D721Med (cell line): ENCODE measurements at places on chromosomes 3 and 15.

DNA sequence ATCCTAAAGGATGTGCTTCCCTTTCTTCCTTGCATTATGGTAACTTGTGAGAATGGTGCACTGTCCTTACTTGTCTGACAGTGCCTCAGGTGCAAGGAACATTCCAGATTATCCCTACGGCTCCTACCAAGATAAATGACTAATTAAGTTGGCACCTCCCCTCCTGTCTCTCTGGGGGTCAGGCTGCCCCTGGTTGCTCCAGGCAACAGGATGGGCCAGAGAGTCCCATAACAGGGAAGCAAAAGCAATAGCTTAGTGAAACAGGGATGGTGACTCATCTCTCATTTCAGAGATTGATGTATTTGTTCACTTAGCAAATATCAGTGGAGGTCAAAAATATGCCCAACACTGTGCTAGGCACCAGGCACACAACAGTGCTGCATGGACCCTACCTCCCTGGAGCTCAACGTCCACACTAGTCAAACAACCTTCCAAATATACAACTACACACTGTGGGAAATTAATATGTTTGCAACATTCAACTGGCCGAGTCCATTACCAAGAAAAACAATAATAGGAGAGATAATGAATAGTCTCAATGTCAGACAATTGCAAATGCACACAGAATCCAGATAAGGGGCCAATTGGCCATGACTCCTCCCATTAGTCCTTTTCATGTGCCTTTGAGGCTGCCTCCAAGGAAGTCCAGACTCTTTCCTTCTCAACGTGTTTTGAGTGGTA, 249.0 kb downstream of the TLE3 start:
- no peak for DNase-seq

- DNase-seq = no peak
Observed at GRCh38 chr3:141407047-141407446, 38.7 kb downstream of the ZBTB38 start.

GRCh38 chr3:150830094-150830681, 67.2 kb upstream of the SIAH2 start:
- DNase-seq = no peak

DNA sequence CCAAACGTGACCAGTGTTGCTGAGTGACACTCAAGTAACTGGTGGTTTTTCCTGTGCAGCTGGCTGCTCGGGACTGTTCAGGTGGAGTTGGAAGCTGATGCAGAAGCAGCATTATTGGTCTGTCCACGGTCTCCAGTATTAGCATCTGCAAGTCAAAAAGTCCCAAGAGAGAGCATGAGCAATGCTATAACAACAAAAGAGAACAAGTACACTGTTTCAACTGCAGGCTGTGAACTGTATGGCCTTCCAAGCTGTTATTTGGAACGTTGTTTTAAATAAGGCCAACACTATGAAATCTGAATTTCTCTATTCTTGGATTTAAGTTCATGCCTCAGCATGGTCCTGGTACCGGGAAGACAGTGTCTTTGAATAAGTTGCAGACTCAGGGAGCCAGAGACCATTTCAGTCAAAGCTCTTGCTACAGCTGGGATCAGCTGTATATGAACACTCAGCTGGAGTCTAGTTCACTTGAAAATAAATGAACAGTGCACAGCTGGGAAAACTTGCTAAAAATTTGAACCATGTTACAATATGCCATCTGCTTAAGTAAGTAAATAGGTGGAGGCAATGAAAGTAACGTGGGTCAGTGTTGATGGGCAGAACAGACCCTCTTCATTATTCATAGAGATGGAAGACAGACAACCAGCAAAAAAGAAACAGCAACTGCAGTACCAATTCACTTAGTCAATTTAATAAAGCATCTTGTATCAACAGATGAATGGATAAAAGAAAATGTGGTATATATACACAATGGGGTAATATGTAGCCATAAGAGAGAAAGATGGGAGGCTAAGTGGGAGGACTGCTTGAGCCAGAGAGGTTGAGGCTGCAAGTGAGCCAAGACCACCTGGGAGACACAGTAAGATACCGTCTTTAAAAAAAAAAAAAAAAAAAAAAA, 45.1 kb downstream of the NR1I2 start:
- no peak for DNase-seq

DNA sequence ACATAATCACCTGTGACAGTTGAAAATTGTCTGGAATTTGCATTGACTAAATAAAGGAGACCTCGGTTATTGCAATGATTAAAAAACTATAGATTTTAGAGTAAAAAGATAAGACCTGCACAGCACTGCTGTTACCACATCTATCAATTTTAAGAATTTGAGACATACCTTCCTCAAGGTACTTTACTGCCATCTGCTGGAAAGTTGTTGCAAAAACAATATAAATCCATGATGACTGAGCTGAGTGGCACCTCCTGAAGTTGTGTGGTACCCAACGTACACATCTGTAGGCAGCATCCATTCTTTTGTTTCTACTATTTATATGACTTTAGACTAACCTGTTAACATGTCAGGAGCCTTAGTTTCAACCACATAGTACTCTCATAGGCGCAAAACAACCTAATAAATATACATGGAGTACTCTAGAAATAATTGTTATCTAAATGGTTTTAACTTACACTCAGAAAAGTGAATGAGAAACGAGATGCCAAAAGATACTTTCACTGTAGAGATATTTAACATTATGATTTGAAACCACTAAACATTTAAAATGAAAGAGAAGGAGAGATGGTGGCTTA, 106.7 kb downstream of the GHSR start:
- no peak for DNase-seq

DNA sequence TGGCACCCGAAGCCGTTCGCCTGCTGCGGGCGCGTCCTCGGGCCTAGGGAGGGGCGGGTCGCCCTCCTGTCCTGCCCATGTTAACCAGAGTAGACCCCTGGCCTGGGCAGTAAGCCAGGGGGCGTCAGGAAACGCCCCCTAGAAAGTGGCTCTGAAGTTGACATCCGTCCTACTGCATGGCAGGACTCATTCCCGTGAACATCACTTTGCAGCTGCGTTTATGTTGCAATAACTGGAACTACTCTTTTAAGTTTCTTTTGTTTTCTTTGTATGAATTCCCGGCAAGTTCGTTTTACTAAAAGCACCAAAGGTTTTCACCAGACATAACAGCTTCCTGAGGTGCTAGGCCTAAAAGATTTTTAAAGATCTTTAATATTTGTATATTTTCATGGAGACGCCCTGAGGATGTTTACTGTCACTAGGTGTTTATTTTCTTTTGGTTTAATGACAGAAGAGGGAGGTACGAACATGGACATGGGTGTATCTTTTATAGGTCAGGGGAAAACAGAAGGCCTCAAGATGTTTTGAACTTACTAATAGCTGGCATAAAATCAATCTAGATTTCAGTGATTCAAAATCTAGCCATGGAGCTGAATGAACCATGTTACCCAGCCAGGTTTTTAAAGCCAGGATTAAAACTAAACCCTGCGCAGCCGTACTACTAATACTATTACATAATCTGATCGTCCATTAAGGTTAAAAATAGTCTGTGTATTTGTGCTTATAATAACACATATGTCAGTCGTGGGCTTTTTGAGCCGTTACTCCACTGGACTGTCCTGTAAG, 1.0 kb downstream of the C15orf61 start:
- no peak for DNase-seq

DNA sequence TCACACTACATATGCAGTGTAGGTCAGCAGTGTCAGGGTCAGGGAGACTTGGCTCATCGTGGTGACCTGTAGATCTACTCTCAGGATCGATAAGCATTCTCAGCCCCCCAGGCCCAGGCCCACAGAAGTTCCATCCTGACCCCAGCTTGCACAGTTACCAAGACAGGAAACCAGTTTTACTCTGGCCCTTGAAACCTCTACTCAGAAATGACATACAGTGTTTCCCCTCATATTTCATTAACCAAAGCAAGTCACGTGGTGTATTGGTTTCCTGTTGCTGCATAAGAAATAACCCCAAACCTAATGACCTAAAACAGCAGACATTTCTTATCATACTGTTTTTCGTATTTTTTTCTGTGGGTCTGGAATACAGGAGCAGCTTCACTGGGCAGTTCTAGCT, 242.2 kb downstream of the SLCO3A1 start:
- no peak for DNase-seq

GRCh38 chr15:95302206-95302605, 1028.3 kb upstream of the NR2F2 start:
- no peak for DNase-seq

DNA sequence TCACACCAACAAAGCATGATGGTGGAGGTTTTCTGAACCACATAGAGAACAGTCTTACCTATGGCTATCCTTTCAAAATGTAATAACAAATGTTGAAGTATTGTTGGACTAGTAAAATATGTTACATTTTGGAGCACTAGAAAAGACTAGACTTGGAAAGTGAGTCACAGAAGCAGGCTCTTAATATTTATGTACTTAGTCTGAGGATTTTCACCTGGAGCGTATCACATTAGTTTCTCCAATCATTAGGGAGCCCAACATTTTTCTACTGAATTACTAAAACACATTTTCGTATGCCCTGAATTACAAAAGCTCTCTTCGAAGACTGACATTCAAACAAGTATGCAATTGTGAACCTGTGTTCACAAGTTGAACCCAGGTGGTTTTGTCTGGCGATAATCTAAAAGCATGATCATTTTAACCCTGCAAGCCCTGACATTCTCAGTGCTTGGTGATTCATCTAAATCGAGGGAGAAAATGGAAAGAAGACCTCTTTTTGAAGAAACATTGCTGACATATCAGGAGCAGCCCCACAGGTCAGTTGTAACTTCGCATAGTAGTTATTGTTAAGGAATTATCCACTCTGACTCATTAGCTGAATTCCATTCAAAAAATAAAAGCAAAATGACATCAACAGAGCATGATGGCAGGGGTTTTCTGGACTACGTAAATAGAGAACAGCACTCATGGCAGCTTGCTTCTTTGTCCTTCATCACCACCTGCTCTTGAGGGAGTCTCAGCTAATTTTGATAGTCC, 679.8 kb upstream of the NECTIN3 start:
- DNase-seq = no peak

- DNase-seq = no peak
Observed at GRCh38 chr15:63626955-63627354, 29.8 kb downstream of the FBXL22 start.

DNA sequence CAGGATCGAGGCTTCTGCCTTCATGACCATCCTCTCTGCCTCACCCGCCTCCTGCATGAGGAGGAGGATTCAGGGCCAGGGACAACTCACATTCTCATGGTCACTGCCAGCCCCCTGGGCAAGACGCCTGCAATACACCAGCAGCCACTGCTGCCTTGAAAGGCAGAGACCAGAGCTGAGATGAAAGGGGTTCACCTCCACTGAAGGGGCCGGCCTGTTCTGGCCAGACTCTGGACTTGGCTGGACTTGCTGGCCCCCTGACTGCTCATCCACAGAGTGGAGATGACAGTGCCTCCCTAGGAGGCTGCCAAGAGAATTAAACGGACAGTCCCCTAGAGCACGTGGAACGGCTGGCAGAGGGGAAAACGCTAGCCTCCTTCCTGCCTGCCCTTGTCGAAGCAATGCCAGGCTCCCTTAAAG, 35.2 kb downstream of the MGLL start:
- no peak for DNase-seq

DNA sequence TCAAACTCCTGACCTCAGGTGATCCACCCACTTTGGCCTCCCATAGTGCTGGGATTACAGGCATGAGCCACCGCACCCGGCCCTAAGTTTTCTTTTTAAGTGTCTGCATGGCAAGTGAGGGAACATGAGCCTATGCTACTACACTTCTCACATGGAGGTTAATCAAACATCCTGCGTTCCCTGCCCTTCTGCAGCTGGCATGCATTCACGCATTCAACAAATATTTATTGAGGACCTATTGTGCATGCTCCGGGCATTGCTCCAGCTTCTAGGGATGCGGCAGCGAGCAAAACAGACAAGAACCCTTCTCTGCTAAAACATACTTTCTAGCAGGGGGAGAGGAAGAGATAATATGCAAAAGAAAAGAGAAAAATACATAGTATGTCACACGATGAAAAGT, 42.6 kb upstream of the ACKR4 start:
- no peak for DNase-seq
